ENCODE measurements at places on chromosomes 4 and X.

GRCh38 chr4:28287831-28288233 is 1427.2 kb downstream of the STIM2 start:
- no peak for DNase-seq

- no peak for DNase-seq
Measured at GRCh38 chr4:136900696-136901095, 631.6 kb downstream of the PCDH18 start.

GRCh38 chrX:31092970-31093638 is 21.3 kb upstream of the FTHL17 start:
- DNase-seq, result no peak

- DNase-seq, result no peak
Measured at GRCh38 chr4:188110036-188110435, 633 bp upstream of the TRIML2 start.

DNA sequence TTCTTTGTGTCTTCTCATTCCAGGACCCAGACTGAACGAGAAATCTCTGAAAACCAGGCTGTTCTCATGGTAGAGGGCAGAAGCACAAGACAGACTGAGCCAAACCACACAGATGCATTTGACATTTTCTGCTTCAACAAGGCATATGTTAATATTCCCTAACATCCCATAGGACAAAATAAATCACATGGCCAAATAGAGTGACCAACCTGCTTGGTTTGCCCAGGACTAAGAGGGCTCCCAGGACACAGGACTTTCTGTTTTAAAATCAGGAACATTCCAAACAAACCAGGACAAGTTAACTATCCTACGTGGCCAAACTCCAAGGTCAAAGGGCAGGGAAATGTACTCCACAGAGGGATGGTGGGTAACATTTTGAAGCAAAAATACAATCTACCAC is 11.7 kb downstream of the CTPS2 start:
- DNase-seq, result no peak

DNA sequence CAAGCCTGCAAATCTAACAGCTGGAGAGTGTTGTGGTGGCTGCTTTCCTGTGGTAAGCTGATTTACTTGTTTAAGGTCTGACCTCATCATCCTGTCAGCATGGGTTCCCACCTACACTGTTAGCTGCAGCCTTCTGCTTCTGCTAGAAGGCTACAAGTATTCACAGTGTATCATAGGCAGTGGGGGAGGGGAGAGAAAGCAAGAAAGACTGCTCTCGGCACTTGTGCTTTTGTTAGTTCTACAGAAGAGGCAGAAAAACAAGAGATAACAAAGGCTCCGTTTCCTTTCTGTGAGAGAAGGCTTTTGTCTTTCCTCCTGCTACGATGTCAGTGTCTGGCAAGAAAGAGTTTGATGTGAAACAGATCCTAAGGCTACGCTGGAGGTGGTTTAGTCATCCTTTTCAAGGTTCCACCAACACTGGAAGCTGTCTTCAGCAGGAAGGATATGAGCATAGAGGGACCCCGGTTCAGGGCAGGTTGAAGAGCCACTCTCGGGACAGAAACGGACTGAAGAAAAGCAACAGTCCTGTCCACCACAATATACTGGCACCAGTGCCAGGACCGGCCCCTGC is at the start of gene KLHL4:
Gene KLHL4, plus strand, starts transcription at position 232 of the 571 bp plus-strand sequence. Its CDS starts 92 bp downstream, at position 324.
- DNase-seq, result no peak

DNA sequence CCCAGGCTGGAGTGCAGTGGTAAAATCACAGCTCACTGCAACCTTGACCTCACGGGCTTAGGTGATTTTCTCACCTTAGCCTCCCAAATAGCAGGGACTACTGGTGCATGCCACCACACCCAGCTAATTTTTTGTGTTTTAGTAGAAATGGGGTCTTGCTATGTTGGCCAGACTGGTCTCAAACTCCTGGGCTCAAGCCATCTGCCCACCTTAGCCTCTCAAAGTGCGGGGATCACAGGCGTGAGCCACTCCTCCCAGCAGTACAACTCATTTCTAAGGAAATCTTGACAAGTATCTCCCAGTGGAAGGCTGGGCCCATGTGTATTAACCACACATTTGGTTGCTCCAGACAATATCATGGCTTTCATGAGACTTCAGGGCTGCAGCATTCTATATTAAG is 20.4 kb upstream of the PDLIM5 start:
- DNase-seq, result no peak

DNA sequence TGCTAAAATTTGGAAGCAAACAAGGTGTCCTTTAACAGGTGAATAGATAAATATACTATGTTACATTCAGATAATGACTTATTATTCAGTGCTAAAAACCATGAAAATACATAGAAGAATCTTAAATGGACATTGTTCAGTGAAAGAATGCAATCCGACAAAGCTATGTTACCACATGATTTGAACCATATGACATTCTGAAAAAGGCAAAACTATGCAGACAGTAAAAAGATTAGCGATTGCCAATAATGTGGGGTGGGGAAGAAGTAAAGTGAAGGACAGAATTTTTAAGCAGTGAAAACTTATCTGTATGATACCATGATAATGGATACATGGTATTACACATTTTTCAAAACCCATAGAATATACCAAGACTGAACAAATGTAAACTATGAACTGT is 926.9 kb downstream of the FAT4 start:
- DNase-seq, result no peak

GRCh38 chr4:38837849-38838248 is 18.8 kb downstream of the TLR6 start:
- DNase-seq, result no peak

- DNase-seq, result no peak
Measured at GRCh38 chrX:130984782-130985181, 73.4 kb upstream of the ARHGAP36 start.

DNA sequence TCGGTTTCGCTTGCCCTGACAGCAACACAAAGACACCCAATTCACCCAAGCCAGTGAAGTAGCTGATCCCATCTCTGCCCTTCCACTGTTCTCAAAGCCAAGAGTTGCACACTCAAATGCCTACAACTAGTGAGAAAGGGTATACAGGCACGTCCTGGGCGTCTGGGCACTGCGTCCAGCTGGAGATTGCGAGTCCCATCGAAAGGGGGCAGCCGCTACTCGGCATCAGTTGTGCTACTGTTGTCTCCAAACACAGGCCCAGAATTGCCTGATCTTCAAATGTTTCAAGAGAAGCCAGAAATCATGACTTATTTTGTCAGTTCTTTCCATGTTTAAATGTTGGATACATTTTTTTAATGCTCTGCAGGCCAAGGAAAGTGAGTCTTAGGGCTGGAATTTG is 487.8 kb downstream of the BCOR start:
- DNase-seq, result no peak

GRCh38 chr4:139247700-139248238 is 32.3 kb downstream of the MGARP start:
- no peak for DNase-seq

DNA sequence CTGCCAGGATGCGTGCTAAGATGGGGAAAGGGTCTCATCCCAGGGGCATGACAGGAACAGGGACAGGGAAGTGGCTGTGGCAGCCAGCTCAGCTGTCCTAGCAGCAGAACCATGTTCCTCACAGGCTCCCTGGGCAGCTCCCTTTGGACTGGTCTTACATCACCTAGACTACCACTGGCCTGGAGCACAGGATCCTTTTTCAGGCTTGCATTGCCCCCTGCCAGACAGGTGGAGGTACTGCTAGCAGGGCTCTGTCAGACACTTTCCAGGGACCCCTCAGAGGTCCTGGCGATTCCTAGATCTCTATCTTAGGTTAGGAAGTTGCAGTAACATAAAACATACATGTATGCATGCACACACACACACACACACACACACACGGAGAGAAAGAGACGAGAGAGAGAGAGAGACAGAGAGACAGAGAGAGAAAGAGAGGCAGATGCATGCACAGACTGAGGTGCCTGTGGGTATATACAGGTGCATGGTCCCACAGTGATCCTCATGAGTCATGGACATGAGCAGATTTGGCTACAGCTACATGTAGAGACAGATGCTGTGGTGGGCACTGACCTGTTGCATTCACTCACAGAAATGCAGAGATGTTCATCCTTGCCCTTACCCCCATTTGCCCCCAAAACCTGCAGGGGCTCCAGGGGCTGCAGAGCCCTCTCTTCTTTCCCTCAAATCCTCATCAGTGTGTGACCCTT is 63.6 kb downstream of the STARD8 start:
- no peak for DNase-seq

- no peak for DNase-seq
Measured at GRCh38 chrX:119960625-119961024, 17.1 kb upstream of the NKAP start.

DNA sequence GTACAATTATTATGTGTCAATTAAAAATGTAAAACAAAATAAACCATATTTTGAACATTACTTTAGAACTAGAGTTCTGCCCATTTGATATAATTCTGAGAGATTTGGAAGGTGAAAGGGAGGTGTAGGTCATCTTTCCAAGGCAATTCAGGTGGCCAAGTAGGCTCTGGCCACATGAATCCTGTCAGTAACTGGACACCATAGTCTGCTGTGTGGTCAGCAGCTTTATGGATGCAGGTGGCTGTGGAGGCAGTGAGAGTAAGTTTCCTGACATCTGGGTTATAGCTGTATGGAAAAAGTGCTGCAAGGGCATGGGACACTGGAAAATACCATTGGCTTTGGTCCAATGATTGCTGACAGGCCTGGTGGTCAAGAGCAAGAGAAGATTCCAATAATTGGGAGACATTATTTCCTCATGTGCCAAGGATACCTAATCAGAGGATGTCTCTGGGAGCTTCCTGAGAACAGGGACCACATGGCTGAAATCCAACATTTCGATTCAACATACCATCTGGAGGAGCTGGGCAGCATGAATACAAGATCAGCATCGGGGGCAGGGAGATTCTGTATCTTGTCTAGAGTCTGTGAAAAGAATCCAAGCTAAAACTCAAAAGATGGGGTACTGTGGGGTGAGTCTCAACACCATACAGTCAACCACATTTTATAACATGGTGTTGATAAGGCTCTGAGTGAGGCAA is 523.1 kb downstream of the MID1IP1 start:
- DNase-seq, result no peak

DNA sequence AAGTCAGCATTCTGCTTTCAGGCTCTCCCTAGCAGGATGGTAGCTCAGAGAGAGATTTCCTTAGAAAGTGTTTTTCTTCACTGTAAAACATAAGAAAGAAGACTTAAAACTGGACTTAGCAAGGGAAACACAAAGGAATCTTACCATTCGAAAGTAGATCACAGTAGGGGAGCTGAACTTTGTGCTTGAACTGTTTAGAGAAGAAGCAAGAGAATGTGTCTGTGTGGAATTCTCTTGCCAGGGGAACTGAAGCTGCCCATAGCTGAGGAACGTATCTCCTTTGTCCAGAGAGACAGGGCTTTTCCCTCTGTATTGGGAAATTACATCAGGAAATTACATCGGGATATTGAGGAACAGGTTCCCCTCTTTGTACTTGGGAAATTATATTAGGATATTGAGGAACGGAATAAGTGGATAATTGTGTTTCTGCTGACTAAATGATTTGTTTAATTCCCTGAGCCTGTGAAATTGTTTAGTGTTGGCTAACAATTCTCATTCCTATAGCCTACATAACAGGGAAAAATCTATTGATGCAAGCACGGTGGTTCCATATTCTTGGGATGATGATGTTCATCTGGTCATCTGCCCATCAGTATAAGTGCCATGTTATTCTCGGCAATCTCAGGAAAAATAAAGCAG is 21.2 kb downstream of the SRD5A3 start:
- DNase-seq, result no peak

- no peak for DNase-seq
Measured at GRCh38 chr4:155566354-155566753, 100.3 kb upstream of the GUCY1A1 start.

DNA sequence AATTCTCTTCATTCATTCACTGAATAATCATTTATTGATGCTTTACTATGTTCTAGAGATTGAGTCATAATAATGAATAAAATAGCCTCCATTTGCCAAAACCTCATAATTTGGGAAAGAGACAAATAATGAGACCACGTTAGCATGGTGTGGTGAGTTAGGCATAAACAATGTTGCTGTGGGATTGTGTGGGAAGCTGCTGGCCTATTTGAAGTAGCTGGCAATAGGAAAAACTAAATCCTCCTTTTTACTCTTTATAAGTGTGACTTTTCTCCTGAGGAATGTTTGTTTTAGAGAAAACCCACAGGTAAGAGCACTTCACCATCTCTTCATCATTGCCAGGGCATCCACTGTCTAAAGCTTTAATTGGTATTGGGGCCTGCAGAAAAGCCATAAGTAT is 95.3 kb downstream of the AREG start:
- no peak for DNase-seq

DNA sequence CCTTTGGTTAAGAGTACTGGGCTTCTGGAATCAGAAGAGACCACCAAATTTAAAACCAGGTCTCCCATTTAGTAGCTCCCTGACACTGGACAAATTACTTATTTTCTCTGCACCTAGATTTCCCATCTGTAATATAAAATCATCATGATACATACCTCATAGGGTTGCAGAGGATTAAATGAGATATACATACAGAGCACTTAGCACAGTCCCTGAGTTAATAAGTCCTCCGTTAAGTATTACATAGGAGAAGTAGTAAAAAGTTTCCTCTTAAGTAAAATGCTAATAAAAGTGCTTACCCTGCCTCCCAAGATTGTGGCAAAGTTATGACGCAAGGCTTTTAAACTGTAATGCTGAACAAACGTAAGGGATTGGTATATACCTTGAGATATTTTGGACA is 539 bp upstream of the CHIC1 start:
- DNase-seq, result no peak

DNA sequence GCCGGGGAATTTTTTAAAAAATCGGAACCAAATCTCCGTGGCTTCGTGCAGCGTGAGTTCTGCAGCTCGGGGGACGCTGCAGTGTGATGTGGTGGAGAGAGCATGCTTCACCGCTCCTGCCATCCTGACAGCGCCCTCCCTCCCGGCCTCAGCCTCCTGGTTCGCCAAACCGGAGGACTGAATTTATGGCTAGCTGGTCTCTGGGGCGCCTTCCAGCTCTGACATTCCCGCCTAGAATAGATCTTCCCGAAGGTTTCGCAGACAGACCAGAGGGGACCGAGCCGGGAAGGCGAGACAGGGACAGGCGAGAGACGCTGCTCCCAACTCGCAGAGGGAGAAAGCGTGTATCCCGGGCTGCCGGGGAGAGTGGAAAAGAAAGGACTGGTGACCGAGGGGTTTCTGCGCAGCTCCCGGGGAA is 25.9 kb downstream of the HOPX start:
- DNase-seq, result no peak

DNA sequence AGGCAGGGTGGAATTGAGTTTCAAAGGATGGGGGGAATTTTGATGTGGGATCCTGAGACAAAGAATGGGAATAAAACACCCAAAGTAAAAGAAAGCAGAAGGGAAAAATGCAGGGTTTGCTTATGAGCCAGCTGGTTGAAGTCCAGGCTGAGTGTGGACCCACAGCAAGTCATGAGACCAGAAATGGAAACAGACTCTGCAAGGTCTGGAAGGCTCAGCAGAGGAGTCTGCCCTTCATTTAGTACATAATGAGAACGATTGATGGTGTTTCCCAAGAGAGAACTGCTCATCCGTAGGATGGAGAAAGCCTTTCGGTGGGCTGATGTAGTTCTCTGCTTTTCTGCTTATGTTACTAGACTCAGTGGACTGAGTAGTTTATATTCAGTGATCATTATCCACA is 259.1 kb downstream of the C4orf33 start:
- DNase-seq, result no peak

- no peak for DNase-seq
Measured at GRCh38 chrX:147850875-147851274, 60.8 kb upstream of the FMR1 start.

Data from esophagus squamous epithelium (tissue), 5 donors.